NCI-H1048 (cell line): ENCODE measurements at places on chromosomes 13 and 19.
A peak's percentile ranks its signal among the peaks of the same experiment; 100 is the strongest.

DNA sequence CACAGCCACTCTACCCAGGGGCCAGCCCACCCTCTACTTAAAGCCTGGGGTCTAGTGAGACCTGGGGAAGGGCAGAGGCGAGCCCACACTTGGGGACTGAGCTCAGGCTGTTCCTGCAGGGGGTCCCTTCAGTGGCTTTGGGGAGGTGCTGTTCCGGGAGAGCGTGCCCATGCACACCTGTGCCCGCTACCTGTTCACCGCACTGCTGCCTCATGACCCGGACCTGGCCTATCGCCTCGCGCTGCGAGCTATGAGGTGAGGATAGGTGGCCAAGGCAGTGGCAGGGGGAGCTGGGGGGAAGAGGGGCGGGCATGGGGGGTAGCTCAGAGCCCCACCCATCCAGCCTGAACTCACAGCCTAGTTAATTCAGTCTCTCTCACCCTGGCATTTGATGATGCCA lies 24.0 kb downstream of the ZSWIM4 start:
- no peak for DNase-seq

GRCh38 chr13:26601669-26602068 lies 44.2 kb downstream of the WASF3 start:
- DNase-seq = peak; percentile 11

GRCh38 chr13:75985132-75985531 lies 349.0 kb downstream of the LMO7 start:
- no peak for DNase-seq

GRCh38 chr13:32840989-32841713 lies 175.1 kb upstream of the KL start:
- no peak for DNase-seq

DNA sequence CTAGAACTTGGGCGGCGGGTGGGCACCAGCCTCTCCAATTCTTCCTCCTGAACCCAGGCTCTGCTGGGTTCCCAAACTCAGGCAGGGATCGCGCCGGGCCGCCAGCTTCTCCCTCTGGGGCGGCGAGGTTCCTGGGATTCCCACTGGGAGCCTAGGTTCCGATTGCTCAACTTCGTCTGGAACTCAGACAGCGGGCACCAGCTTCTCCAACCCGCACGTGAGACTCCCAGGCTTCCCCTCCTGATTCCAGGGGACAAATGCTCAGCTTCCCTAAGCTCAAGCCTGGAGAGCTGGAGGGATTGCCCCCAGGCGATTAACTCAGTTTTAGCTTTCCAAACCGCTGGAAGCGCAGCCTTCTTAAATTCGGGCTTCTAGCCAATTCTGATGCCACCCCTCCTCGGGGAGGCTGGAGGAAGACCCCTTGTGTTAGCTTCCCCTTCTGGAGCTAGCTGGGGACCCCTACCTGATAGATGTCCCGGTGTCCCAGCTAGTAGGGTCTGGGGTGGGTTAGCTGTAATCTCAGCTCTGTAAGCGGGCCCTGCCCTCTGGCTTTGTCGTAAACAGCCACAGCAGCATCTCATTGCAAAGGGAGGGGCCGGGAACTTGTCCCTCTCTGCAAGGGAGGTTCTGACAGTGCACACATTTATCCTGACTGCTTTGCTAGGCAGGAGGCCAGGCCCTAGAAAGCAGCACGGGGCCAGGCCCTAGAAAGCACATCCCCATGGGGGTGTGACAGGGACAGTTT lies 671 bp downstream of the MCOLN1 start:
- no peak for DNase-seq

DNA sequence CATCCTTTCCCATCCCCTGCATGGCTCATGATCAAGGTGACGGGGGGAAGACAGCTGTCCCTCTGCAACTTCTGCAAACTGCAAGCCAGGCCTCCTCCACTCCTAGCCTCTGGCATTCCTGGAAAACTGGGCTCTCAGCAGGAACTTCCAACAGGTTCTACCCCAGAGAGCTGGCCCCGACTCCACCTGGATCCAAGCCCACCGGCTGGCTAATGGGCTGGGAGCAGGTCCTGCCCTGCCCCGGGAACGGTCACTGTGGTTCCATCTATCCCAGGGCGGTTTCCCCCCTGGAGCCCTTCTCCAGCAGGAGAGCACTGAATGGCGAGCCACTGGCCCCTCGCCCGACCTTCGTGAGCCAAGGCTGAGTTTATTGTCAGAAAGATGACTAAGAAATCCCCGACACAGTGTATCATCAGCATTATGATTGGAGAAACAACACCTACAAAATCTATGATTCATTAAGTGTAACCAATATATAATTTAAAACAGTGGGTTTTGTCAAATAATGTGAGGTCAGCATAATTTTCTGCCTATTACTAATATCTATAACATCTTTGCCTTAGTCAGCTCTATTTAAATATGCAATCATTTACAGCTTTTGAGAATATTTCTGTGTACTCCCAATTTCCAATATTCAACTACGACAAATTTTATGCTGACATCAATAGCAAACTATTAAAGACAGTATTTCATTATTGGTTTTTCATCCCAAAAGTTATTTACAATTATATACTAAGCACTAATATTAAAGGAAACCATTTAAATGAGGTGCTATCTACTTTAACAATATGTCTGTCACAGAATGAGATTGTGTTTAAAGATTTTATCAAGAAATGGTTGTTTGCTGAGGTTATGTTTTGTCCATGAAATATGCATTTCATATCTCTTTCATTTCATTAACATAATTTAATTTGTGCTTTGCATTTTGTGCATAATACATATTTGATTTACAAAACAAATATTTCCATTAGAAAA lies 133.0 kb downstream of the URI1 start:
- no peak for DNase-seq

DNA sequence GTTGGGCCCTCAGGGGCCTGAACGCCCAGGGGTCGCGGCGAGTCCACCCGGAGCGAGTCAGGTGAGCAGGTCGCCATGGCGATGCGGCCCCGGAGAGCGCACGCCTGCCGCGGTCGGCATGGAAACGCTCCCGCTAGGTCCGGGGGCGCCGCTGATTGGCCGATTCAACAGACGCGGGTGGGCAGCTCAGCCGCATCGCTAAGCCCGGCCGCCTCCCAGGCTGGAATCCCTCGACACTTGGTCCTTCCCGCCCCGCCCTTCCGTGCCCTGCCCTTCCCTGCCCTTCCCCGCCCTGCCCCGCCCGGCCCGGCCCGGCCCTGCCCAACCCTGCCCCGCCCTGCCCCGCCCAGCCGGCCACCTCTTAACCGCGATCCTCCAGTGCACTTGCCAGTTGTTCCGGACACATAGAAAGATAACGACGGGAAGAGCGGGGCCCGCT lies at the start of gene CCNA1:
CCNA1 (plus strand) TSS at position 390 of the 439 bp plus-strand sequence. CDS start 562 bp downstream, outside the sequence.
- no peak for DNase-seq

GRCh38 chr19:40995355-40995754 lies 4.3 kb downstream of the CYP2B6 start:
- no peak for DNase-seq

DNA sequence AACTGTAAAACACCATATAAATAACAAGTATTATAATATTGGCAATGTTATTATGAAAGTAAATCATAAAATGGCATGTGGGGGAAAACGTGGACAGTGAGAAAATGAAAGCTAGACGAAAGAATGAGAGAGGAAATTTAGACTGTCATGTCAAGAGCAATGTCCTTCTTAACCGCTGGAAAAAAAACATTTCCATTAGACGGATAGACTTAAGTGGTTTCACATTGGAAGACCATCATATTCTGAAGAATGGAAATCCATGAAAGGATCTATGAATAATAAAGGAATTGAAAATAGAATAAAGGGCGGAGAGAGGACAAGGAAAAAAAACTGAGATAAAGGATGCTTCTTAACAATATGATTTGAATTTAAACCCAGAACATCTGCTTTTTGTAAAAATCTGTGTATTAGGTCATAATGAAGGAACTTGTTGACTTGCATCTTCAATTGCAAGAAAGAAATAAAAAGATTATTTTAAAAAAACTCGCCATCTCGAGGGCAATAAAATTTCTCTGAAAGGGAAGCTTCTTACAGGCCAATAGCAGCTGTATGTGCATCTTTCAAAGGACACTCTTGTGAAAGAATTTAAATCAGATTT lies 90.6 kb downstream of the SPRY2 start:
- no peak for DNase-seq

- DNase-seq = no peak
Measured at GRCh38 chr13:111210091-111210490, 95.0 kb downstream of the ARHGEF7 start.

DNA sequence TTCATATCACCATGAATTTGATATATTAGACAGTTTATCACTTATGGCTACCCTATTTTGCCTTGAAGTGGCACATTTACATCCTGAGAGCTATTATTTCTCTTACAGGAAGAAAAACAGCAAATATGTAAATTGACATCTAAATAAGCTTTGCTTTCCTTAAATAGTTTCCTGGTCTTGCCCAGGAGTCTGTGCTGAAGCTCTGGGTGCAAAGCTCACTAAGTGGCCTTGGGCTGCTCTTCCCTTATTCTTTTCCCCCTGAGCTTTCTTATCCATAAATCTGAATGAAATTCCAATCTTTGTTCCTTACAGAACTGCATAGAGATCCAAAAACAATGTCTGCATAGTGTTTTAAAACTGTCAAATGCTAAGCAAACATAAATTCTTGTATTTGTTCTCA lies 56.3 kb downstream of the TNFSF13B start:
- no peak for DNase-seq

GRCh38 chr13:60226507-60226906 lies 62.8 kb upstream of the DIAPH3 start:
- DNase-seq = no peak

DNA sequence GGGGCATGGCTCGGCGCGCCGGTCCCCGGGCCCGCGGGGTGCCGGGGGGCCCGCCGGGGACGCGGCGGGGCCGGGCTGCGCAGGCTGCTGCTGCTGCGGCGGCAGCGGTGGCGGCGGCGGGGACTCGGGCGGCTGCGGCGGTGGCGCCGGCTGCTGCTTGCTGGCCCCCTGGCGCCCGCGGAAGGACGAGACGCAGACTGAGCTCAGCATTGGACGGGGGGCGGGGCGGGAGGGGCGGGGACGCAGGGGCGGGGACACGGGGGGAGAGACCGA lies 368 bp downstream of the KCNC3 start:
- no peak for DNase-seq

DNA sequence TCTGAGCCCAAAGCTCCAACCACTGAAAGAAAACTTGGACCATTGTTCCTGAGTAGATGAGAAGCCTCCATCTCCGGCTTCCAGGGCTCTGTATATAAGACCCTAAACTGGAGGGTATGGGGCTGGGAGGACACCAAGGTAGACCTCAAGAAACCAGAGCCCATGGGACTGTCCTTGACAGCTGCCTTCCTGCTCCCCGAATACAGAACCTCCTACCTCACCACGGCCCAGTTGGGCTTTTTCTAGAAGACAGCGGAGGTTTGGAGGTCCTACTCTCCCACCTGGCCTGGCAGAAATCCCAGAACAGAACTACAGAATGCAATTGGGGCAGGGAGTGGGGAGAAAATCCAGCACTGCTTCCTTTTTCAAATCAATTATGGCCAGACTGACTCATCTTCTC lies 177.3 kb upstream of the ZNF507 start:
- no peak for DNase-seq

DNA sequence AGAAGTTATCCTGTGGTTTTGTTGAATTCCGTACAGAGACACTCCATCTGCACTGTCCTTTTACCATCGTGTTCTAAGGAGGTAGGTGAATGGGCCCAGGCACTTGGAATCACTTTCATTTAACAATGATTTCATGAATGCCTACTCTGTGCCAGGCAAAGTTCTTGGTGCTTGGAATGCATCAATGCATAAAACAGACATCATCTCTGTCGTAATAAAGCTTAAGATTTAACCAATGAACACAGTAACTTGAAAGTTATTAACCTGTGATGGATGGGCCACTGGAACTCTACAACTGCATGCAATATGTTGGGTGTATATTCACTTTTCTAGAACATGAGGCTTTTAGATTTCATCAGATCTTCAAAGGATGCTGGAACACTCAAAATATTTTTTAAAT lies 14.1 kb upstream of the STARD13 start:
- no peak for DNase-seq

- no peak for DNase-seq
Measured at GRCh38 chr19:13430790-13431582, 75.3 kb downstream of the CACNA1A start.

DNA sequence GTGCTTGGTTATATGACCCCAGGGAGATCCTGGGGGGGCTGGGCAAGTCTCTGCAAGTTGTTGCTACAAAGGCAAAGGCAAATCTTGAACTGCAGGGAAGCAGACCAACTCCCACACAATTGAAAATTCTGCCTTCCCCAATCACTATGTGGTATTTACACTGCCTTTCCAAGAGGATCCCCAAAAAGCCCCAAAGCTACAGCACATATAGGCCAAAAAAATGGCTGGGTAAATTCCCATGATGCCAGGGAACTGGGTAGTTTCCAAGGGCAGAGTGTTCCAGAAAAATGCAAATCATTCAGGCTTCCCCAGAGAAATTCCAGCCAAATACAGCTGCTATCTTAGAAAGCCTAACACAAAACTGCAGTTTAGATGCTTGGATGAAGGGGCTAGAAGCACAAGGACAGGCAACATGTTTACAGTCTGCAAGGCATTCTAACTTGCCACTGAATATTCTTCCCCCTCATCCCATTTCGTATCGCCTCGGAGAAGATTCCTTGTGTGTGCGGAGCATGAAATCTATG lies 6.2 kb downstream of the FOXO1 start:
- DNase-seq = no peak

DNA sequence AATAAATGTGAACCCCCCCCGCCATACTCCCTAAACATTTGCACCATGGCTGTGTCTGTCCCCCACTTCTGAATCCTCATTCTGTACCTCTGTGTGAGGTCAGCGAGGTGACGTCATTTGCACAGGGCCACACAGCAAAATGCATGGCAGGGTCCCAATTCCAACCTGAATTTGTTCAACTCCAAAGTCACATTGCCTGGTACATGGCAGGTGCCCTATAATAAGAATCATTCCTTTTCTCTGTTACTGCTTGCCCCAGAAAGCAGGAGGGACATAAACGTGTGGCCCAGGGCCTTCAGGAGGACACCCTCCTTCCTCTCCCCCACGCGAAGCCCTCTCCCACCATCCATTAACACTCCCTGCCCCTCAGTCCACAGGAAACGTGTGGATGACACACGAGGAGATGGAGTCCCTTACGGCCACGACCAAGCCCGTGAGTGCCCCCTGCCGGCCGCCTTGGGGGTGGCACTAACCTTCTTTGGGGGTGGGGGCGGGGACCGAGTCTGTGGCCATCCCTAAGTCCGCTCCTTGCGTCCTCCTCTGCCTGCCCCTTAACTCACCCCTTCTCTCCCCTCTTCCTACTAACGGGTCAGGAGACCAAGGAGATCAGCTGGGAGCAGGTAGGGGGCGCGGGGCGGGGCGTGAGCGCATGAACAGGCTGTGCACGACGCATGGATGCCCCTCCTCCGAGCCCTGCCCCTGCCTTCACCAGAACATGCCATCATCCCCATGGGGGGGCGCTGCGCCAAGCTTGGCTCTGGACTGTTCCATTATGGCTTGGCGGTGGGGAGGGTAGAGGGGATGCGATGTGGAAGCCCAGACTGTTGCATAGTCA lies 9.4 kb downstream of the HRC start:
- peak; percentile 45 for DNase-seq

GRCh38 chr19:5648464-5648863 lies 25.6 kb downstream of the SAFB start:
- no peak for DNase-seq
